HTR-8/SVneo (cell line): ENCODE measurements at places on chromosomes 12 and 14.

- no peak for DNase-seq
Measured at GRCh38 chr12:49024543-49024942, 6.0 kb upstream of the PRKAG1 start.

DNA sequence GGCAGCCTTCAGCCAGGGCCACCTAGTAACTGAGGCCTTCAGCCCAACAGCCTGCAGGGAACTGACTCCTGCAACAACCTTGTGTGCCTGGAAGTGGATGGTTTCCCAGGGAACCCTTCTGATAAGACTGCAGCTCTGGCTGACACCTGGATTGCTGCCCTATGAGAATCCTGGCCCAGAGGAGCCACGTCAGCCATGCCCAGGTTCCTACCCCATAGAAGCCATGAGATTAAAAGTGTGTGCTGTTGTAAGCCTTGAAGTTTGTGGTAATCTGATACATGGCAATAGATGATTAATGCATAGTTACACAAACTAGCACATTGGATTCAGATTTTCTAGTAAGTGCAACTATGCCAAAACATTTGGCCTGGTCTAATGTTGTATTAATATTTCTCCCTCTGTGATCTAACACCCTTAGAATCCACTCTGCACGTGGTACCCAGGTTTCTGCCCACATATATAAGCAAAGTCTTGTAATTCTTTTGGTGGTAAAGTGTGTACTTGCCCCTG is 64.8 kb upstream of the BEGAIN start:
- DNase-seq: no peak

GRCh38 chr12:2068653-2069052 is 15.9 kb downstream of the CACNA1C start:
- DNase-seq: no peak

DNA sequence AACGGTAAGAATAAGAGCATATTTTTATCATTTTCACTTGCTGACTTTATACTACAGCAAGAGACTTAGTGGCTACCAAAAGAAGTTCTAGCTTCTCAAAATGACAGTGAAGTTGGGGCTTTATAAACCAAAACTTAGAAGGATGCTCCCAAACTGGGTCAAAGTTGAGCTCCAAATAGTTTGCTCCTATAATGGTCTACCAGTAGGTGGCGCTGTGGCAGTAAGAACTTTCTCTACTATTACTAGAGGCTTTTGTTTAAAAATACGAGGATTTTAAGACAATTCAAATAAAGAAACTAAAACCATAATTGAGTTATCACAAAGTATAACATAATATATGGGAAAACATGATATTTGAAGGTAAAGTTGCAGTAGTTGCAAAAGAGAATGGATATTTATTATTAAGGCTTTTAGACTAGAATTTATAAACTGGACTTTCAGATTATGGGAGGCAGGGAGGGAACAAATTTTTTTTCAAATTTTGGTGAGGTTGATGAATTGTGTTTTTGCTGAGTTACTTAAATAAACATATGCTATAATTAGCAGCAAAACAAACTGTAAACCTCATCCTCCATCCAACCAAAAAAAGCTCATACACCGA is 75.0 kb downstream of the TGFB3 start:
- DNase-seq: peak; percentile 81

DNA sequence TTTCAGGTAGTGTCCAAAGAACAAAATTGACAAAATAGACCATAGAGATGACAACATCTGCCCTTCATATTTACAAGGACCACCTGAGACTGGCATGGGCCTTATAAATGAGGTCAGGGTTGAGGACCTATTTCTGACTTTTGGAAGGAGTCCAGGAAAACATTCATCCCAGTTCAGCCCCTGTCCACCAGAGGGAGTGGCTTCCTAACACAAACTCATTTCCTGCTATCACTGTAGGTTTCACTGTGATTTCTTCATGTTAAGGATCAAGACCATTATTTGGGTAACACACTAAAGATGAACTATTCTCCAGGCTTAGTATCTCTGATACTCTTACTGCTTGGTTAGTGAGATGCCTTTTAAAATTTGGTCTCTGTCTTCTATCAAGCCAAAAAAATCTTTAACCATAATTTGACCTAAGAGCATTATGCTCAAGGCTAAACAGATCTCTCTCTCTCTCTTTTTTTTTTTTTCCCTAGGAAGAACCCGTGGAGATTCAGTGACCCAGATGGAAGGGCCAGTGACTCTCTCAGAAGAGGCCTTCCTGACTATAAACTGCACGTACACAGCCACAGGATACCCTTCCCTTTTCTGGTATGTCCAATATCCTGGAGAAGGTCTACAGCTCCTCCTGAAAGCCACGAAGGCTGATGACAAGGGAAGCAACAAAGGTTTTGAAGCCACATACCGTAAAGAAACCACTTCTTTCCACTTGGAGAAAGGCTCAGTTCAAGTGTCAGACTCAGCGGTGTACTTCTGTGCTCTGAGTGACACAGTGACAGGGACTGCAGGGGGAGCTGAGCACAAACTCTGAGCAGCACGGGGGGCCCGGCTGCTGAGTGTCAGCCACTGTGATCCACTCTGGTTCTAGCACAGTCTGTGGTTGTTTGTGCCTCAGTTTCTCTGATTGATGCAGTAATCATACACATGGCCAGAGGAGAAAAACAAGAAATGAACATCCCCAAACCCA is 267.6 kb upstream of the OR4E1 start:
- no peak for DNase-seq

GRCh38 chr12:131916306-131917138 is 12.6 kb upstream of the PUS1 start:
- DNase-seq: no peak

- DNase-seq: no peak
Measured at GRCh38 chr12:99232324-99232723, 415.2 kb upstream of the GARIN6 start.

GRCh38 chr12:90514325-90514724 is 440.7 kb downstream of the CCER1 start:
- DNase-seq: no peak

- no peak for DNase-seq
Measured at GRCh38 chr12:2627835-2628191, 167.0 kb upstream of the FKBP4 start.

- DNase-seq: no peak
Measured at GRCh38 chr14:74207943-74208342, 31.3 kb upstream of the VSX2 start.

GRCh38 chr14:33963892-33964291 is 13.0 kb upstream of the EGLN3 start:
- DNase-seq: no peak

- DNase-seq: no peak
Measured at GRCh38 chr12:92229381-92229780, 83.7 kb upstream of the BTG1 start.

- no peak for DNase-seq
Measured at GRCh38 chr14:33606591-33606990, 344.3 kb downstream of the EGLN3 start.

GRCh38 chr14:60647837-60648248 is 1.4 kb downstream of the SIX1 start:
- DNase-seq: no peak

- no peak for DNase-seq
Measured at GRCh38 chr12:110135806-110136205, 11.6 kb downstream of the IFT81 start.

DNA sequence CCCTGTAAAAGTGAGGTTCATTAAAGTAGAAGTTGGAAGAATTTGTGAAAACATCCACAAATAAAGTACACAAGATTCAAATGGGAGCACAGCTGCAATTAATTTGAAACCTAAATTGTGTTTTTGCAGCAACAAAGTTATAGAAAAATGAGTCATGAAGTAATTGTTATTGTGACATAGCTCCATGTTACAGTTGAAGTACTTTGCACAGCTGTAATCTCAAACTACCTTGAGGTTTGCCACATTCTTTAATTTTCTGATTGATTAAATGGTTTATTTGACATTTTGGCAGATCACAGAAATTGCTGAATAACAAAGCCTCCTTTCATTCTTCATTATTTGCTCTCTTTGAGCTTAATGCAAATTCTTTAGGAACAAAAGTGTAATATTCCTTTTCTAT is 111.3 kb downstream of the RMST start:
- DNase-seq: no peak

- no peak for DNase-seq
Measured at GRCh38 chr14:21041676-21042433, at the start of gene RNASE7. Gene RNASE7, plus strand, starts transcription at chr14:21042362. Its CDS starts 631 bp downstream, at chr14:21042993.

DNA sequence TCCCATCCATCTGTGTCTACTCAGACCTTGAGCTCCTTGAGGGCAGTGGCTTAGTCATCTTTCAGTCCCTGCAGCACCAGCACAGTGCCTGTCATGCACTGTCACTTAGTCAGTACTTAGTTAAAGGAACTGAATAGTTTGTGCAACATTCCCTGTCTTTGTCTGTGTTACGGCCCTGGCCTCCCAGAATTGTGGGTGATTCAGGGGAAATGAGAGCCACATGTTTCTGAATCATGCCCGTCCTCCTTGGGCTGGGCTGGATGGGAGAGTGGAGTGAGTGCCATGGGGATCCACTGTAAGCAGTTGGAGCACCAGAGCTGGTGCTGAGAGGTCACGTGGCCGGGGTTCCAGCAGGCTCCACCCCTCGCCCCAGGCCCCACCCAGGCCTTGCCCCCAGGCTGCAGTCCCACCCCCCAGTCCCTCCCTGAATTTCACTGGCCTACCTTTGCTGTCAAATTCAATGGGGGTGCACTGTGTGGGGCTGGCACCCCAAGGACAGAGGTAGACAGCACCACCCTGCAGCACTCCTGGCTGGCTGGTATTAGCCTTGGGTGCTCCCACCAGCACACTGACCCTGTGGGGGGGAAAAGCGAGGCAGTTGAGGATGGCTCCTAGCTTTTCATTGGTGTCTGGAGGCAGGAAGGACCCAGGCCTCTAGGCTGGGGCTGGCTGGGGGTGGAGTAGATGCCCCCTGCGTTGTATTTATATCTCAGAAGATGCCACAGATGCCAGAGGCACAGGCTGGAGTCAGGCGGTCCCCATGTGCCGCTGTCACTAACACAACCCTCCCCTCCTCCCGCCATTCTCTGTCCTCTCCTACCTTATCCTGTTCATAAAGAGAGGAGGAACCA is 7.5 kb downstream of the ITGA5 start:
- DNase-seq: peak; percentile 47

GRCh38 chr12:51852404-51853137 is 4.1 kb upstream of the FIGNL2 start:
- DNase-seq: no peak

GRCh38 chr14:79443602-79444001 is 767.7 kb downstream of the DIO2 start:
- DNase-seq: no peak

- no peak for DNase-seq
Measured at GRCh38 chr14:90508536-90509254, 111.9 kb downstream of the CALM1 start.

- peak; percentile 21 for DNase-seq
Measured at GRCh38 chr12:105378911-105379310, 48.4 kb downstream of the C12orf75 start.

DNA sequence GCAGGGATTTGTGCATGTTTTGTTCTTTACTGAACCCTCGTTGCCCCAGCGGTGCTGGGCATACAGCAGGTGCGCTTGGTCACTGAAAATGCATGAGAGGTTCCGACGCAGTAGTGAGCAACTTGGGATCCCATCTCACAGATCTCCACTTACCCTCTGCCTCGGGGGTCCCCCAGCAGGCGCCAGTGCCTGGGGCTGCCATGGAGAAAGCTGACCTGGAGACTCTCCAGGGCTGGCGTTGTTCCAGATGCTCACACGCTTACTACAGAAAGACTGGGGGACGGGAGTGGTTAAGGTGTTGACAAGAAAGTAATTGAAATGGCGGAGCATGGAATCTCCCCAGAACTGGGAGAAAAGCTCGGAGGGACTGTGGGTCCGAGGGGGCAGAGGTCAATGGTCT is 14.2 kb downstream of the GLT1D1 start:
- DNase-seq: no peak

GRCh38 chr12:63889721-63890509 is 45.4 kb downstream of the SRGAP1 start:
- no peak for DNase-seq

- no peak for DNase-seq
Measured at GRCh38 chr12:120242275-120242799, 23.2 kb downstream of the PXN start.

DNA sequence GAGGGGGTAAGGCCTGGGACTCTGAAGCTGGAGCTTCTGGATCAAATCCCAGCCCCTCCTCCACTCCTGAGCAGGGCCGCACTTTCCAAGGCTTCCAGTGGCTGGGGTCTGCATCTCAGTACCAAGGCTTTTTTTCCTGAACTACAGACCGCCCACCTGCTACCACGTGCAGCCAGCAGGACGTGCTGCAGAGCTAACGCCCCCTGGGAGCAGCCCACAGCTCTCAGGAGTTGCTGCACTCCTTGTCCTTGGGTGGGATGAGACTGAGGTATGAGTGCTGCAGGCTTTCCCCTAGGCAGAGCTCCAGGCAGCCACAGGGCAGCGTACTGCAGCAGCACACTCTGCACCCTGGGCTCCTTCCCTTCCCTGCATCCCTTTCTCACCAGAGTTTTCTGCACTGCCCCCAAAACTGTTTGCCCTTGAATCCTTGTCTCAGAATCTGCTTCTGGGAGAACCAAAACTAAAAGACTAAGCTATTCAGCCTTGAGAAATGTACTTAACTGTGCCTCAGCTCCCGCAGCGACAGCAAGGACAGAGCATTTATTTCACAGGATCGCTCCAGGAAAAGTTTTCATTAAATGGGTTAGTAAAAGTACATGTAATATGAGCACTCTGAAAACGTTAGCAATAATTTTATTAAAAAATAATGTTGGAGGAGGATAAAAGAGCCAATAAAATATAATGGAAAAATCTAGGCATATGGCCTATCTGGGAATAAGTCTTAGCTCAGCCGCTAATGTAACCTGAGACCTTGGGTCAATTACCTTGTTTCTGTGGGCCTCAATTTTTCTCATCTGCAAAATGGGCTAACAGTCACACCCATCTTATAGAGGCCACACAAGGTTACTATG is 25.5 kb downstream of the RBM19 start:
- no peak for DNase-seq

DNA sequence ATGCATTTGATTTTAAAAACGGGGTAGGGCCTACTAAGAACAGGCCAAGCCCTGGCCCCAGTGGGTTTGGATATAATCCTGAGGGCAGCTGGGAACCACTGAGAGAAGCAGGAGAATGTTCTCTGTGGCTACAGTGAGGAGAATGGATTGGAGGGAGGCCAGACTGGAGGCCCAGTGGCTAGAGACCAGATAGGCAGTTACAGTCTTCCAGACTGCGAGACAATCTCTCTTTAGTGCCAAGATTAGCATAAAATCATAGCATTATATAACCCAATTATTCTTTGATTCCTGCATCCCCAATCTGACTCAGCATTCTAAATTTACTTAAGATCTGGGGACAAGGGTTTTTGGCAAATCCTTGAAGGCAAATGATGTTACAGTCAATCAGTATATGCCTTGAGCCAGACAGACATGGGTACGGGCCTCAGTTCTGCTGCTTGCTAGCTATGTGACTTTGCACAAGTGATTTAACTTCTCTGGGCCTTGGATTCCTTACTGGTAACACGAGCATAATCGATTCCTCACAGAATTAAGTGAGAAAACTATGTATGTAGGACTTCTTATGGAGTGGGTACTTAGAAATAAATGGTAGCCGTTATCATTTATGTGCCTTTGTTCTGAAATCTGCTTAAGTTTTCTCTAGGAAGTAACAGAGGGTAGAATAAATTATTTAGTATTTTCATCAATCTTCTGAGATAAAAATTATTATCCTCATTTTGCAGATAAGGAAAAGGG is 18.3 kb downstream of the NINJ2 start:
- no peak for DNase-seq
